ENCODE measurements at places on chromosomes 13 and 19. TPM values are rescaled to one million over a fixed set of nuclear protein-coding genes. Genes with fewer than 3 reads are reported as not detected.

Gene TNFSF9
- total RNA-seq = 1.4 TPM

DNA sequence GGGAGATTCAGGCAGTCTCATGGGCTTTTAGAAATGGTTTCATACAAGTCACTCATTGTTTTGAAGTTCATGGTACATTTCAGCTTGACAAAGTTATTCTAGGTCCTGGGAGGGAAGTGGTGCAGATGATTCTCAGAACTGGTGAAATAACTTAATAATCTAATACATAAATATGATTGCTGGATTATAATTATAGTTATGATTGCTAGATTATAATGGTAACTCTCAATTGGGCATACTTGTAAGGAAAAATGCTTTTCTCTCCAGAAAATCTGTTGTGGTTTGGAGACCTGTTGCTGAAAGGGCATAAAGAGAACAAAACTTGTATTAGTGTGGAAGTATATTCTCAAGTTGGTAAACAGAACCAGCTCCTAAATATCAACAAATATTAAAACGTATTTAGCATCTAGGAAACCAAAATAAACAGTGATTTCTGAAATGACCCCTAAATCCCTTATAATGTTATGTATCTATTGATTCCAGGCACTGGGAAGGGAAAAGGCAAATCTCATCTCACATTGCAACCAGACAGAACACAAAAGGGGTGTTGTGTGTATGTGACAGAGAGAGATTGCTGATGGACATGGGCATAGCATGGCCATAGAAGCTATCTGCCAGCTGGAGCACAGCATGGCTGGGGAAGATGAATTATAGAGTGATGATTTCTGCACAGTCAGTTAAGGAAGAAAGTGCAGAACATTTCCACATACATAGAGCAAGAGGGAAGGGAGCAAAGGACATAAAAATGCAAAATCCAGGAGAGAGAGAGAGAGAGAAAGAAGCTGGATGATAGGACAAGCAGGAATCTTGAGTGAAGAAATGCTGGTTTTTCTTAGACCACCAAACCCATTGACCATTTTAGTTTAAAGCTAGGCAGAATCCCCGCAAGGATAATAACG, 87.1 kb upstream of the FRY start:
- H3K27ac ChIP-seq = peak overlapping the region; percentile 47
- no peaks in the 10 kb centered on the region for H3K27me3 ChIP-seq
- no peak for DNase-seq
- H3K4me1 ChIP-seq = peaks cover 28% of the 10 kb centered on the region
- no peaks in the 10 kb centered on the region for H3K36me3 ChIP-seq
- H3K4me3 ChIP-seq = no peak overlapping the region

Gene FPR1
- 0.72 TPM for total RNA-seq

GRCh38 chr19:9914001-9914314, 22.4 kb downstream of the OLFM2 start:
- H3K4me3 ChIP-seq = peak overlapping the region; percentile 63
- H3K27me3 ChIP-seq = peaks cover 16% of the 10 kb centered on the region
- H3K4me1 ChIP-seq = peaks cover 33% of the 10 kb centered on the region
- H3K27ac ChIP-seq = peak overlapping the region; percentile 48

- H3K4me3 ChIP-seq = no peak overlapping the region
- no peaks in the 10 kb centered on the region for H3K27me3 ChIP-seq
- no peak overlapping the region for H3K27ac ChIP-seq
- no peaks in the 10 kb centered on the region for H3K4me1 ChIP-seq
- H3K36me3 ChIP-seq = no peaks in the 10 kb centered on the region
Measured at GRCh38 chr13:99392470-99393135, 85.4 kb upstream of the GPR183 start.

DNA sequence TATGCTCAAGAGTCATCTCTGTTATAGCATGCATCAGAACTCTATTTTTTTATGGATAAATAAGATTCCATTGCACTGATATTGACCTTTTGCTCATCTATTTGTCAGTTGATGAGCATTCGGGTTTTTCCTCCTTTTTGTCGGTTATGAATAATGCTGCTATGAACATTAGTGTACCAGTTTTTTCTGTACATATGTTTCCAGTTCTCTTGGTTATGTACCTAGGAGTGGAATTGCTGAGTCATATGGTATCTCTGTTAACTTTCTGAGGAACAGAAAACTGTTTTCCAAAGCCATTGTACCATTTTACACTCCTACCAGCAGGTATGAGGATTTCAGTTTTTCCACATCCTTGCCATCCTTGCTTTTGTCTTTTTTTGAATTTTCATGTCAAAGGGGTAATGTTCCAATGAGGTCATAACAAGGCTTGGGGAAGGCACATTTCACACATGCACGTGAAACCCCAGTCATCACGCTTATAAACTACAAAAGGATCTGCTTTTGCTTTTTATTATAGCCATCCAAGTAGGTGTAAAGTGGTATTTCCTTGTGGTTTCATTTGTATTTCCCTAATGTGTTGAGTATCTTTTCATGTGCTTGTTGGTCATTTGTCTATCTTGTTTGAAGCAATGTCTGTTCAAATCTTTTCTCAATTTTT, 14.6 kb downstream of the KBTBD7 start:
- no peaks in the 10 kb centered on the region for H3K36me3 ChIP-seq
- no peak overlapping the region for H3K4me3 ChIP-seq
- no peak overlapping the region for H3K27ac ChIP-seq
- DNase-seq = no peak

Gene FCHO1
- 32.6 TPM for total RNA-seq

Gene DPF1
- total RNA-seq = not detected

- no peaks in the 10 kb centered on the region for H3K36me3 ChIP-seq
- no peaks in the 10 kb centered on the region for H3K27me3 ChIP-seq
- no peak overlapping the region for H3K4me3 ChIP-seq
- DNase-seq = no peak
- no peaks in the 10 kb centered on the region for H3K4me1 ChIP-seq
Measured at GRCh38 chr13:96415831-96416385, 326.0 kb downstream of the HS6ST3 start.

Gene CD37
- total RNA-seq = 3.1 TPM

Gene SIGLEC12
- total RNA-seq = not detected

- DNase-seq = no peak
- no peaks in the 10 kb centered on the region for H3K27me3 ChIP-seq
- no peak overlapping the region for H3K27ac ChIP-seq
- H3K36me3 ChIP-seq = no peaks in the 10 kb centered on the region
- no peak overlapping the region for H3K4me3 ChIP-seq
- peaks cover 3% of the 10 kb centered on the region for H3K4me1 ChIP-seq
Measured at GRCh38 chr13:28624707-28625432, 34.1 kb upstream of the POMP start.

Measured in suprapubic skin (tissue), 4 donors.